ENCODE measurements at places on chromosomes 12 and 14. TPM values are rescaled to one million over a fixed set of nuclear protein-coding genes. Genes with fewer than 3 reads are reported as not detected.
A peak's percentile ranks its signal among the peaks of the same experiment; 100 is the strongest.

DNA sequence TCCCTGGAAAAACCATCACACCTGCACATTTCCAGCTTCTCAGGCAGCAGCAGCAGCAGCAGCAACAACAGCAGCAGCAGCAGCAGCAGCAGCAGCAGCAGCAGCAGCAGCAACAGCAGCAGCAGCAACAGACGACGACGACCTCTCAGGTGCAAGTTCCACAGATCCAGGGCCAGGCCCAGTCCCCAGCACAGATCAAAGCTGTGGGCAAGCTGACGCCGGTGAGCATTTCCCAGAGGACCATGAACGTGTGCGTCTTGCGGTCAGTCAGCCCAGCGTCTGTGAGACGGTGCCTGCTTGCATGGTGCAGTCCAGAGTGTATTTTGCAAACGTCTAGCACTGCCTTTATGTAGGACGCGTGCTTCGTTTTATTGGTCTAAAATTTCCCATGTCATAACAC, 81.6 kb downstream of the DDX51 start:
- H3K27me3 ChIP-seq = no peaks in the 10 kb centered on the region
- H3K4me3 ChIP-seq = no peak overlapping the region
- no peak overlapping the region for H3K27ac ChIP-seq
- peaks cover 4% of the 10 kb centered on the region for H3K4me1 ChIP-seq

GRCh38 chr12:90404071-90404470, 550.9 kb downstream of the CCER1 start:
- H3K4me3 ChIP-seq = no peak overlapping the region
- no peak overlapping the region for H3K27ac ChIP-seq

GRCh38 chr14:63544591-63545299, 1.6 kb upstream of the PPP2R5E start:
- peaks cover 26% of the 10 kb centered on the region for H3K4me1 ChIP-seq
- DNase-seq = no peak
- H3K27me3 ChIP-seq = no peaks in the 10 kb centered on the region
- H3K36me3 ChIP-seq = peaks cover 2% of the 10 kb centered on the region
- no peak overlapping the region for H3K27ac ChIP-seq
- H3K4me3 ChIP-seq = peak overlapping the region; percentile 24

- H3K36me3 ChIP-seq = peaks cover 3% of the 10 kb centered on the region
- no peaks in the 10 kb centered on the region for H3K27me3 ChIP-seq
- no peak overlapping the region for H3K27ac ChIP-seq
- no peak for DNase-seq
- H3K4me1 ChIP-seq = no peaks in the 10 kb centered on the region
These were observed 253.6 kb upstream of the AVPR1A start for GRCh38 chr12:63404611-63405010.

DNA sequence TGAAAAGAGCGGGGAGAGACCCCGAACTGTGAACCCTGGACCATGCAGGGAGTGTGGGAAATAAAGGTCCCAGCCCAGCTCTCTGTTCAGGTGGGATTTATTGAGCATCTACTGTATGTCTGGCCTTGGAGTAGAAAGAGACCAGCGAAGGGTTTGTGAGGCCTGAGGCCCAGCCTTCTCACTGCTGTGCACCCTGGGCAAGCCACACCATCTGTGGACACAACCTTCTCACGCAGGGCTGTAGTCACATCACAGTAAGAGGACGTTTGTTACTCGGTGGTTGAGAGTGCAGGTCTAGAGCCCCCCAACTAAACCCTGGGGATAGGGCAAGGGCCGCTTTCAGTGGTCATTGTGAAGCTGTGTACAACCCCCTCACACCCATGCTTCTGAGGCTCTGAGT, 18.2 kb downstream of the FAM222A start:
- H3K27me3 ChIP-seq = peaks cover 6% of the 10 kb centered on the region
- H3K4me1 ChIP-seq = peaks cover 14% of the 10 kb centered on the region
- H3K27ac ChIP-seq = no peak overlapping the region
- H3K36me3 ChIP-seq = no peaks in the 10 kb centered on the region
- DNase-seq = peak; percentile 53
- no peak overlapping the region for H3K4me3 ChIP-seq

- DNase-seq = no peak
- H3K36me3 ChIP-seq = no peaks in the 10 kb centered on the region
- peaks cover 20% of the 10 kb centered on the region for H3K27me3 ChIP-seq
- no peak overlapping the region for H3K4me3 ChIP-seq
These were observed 6.1 kb downstream of the CARMIL3 start for GRCh38 chr14:24057867-24058259.

GRCh38 chr14:71355324-71356201, 448.3 kb downstream of the PCNX1 start:
- DNase-seq = no peak
- peak overlapping the region; percentile 50 for H3K4me3 ChIP-seq
- peaks cover 7% of the 10 kb centered on the region for H3K36me3 ChIP-seq
- peak overlapping the region; percentile 91 for H3K27ac ChIP-seq
- H3K27me3 ChIP-seq = no peaks in the 10 kb centered on the region

- H3K36me3 ChIP-seq = peaks cover 1% of the 10 kb centered on the region
- no peak overlapping the region for H3K27ac ChIP-seq
- H3K4me3 ChIP-seq = no peak overlapping the region
- peaks cover 83% of the 10 kb centered on the region for H3K4me1 ChIP-seq
- DNase-seq = no peak
These were observed 64.3 kb downstream of the SLC25A47 start for GRCh38 chr14:100387450-100387849.

DNA sequence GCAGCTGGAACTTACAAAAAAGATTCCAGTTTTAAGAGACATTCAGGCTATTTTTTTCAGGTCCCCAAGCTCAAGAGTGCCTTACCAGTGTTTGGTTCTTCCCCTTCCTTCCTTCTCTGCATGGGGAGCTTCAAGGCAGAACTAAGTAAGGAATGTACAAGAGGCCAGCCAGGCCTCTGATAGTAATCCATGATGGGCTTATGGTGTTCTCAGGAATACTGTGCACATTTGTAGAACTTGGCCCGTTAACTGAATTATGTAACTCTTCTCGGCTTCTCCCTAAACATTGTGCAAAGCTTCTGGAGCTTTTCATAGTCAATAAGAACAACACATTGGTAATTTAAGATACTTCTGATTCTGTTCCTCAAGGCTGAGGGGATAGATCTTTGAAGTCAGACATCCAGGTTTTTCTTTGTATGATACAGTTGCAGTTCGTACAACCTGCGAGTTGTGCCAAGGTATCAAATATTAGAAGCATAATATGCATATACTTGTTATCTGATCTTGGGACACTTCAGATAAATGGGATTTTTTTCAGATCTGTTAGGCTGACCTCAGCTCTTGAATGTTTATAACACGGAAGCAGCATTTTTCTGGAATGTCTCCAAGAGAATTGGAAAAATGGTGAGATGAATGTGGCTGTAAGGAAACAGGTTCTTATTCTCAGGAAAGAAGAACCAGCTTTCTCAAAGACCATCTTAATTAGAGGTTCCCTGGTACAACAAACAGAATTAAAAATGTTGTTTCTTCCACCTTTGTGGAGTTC, 148.6 kb downstream of the ANO4 start:
- no peak for DNase-seq
- no peaks in the 10 kb centered on the region for H3K27me3 ChIP-seq
- peaks cover 4% of the 10 kb centered on the region for H3K36me3 ChIP-seq
- no peak overlapping the region for H3K27ac ChIP-seq
- H3K4me3 ChIP-seq = no peak overlapping the region
- H3K4me1 ChIP-seq = peaks cover 5% of the 10 kb centered on the region

DNA sequence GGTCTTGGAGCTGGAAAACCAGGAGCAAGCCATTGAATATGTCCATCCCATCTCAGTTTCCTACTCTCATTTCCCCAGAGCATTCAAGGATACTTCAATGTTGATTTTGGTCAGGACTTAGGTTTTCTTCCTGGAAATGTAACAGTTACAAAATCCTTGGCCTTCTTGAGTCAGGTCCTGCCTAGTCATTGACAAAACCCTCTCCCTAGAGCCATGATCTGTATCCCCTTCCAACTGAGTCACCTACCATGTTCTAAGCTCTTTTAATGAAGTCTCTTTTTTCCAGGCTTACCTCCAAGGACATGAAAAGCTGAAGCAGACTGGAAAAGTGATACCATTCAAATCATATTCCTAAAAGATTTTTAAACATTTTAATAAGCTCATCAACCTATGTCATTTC, 549.2 kb downstream of the GALC start:
- H3K4me1 ChIP-seq = no peaks in the 10 kb centered on the region
- H3K27ac ChIP-seq = no peak overlapping the region
- H3K4me3 ChIP-seq = no peak overlapping the region
- no peak for DNase-seq
- no peaks in the 10 kb centered on the region for H3K27me3 ChIP-seq
- H3K36me3 ChIP-seq = no peaks in the 10 kb centered on the region

Gene MUCL1
- total RNA-seq = not detected

Gene C1QL4
- 0.46 TPM for total RNA-seq

Gene OR6C2
- total RNA-seq = not detected

Gene RBP5
- not detected for total RNA-seq

Gene PLEK2
- not detected for total RNA-seq

Measured in chondrocyte (in vitro differentiated cells).